ENCODE measurements at places on chromosomes 16 and 17.

- no peak for DNase-seq
Observed at GRCh38 chr16:81646561-81646960, 132.5 kb upstream of the PLCG2 start.

- no peak for DNase-seq
Observed at GRCh38 chr17:50165867-50166517, at the start of gene SGCA. Gene SGCA, plus strand, starts transcription at chr17:50166005. Its CDS starts 36 bp downstream, at chr17:50166041.

DNA sequence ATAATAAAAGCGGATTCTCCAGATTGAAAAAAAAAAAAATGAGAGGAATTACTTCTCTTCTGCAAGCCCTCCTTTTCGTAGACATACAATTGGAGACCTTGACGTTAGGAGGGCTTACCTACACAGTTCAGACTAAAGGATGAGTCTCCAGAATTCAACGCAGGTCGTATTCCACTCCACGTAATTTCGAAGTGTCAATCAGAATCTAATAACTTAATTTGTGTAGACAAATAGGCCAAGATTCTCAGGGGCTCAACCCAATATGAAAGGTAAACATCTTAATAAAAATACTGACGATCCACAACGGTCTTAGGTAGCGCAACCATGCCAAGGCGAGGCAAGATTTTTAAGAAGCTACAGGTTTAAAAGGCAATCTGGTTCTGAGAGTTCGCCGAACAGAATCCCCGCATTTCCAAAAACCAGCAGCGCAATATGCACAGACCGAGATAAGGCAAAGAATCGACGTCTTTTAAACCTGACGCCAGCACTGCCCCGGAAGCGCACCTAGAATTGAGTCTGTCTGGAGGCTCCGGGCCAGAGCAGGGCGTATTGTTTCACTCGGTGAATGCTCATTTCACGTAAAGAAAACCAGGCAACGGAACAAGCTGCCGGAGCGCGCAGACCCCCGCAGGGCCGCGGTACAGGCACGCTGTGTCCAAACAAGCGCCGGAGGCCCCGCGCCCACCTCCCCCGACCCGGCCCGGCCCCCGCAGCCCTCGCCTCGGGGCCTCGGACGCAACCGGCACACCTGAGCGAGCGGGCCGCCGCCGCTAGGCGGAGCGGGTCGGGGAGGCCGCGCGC lies 623 bp downstream of the MBTPS1 start:
- no peak for DNase-seq

- no peak for DNase-seq
Observed at GRCh38 chr17:73420897-73421296, 109.1 kb upstream of the CDC42EP4 start.

GRCh38 chr16:88316941-88317612 lies 65.7 kb upstream of the ZNF469 start:
- DNase-seq = no peak

DNA sequence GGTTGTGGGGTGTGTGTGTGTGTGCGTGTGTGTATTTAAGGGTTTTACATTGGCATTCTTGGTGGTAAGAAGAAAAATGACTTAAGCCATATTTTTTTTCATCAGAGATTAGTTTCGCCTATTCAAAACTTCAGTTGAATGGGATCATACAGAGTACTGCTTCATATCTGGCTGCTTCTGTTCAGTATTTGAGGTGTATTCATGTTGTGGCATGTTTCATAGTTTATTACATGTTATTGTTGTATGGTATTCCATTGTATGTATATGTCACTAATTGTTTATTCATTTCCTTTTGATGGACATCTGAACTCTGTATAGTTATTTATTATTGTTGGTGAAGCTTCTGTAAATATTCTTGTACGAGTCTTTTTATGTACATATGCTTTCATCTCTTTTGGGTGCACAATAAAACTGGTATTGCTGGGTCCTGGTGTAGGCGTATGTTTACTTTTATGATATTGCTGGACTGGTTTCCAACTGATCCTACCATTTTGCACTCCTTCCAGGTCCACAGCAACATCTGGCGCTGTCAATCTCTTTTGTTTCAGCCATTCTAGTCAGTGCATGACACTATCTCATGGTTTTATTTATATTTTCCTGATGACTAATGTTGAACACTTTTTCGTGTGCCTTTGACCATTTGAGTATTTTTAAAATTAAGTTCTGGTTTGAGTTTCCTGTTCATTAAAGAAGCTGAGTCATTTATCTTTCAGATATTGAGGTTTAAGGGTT lies 77.4 kb upstream of the MAF start:
- no peak for DNase-seq

DNA sequence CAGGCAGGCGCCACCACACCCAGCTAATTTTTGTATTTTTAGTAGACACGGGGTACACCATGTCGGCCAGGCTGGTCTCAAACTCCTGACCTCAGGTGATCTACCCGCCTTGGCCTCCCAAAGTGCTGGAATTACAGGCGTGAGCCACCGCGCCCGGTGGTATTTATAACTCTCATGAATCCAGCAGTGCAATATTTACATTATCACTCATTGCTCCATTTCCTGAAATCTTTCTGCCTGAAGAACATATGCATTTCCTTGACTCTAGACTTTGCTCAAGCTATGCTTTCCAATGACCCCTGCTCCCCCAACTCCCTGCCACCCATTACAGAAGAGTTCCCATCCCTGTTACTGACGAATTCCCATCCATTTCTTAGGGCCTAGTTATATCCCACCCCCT lies 19.7 kb upstream of the NDUFAB1 start:
- DNase-seq = no peak
